ENCODE measurements at places on chromosomes 1 and 21.

GRCh38 chr1:225449774-225450173 is 21.9 kb upstream of the LBR start:
- no peak for DNase-seq
- no peaks in the 10 kb centered on the region for H3K36me3 ChIP-seq
- peak overlapping the region; percentile 88 for H3K27ac ChIP-seq
- H3K4me1 ChIP-seq: peaks cover 52% of the 10 kb centered on the region

- H3K27ac ChIP-seq: no peak overlapping the region
- no peak overlapping the region for H3K4me3 ChIP-seq
- H3K27me3 ChIP-seq: no peaks in the 10 kb centered on the region
- DNase-seq: peak; percentile 0
Observed at GRCh38 chr1:42761567-42761966, 5.3 kb downstream of the P3H1 start.

- no peaks in the 10 kb centered on the region for H3K4me1 ChIP-seq
- peaks cover 8% of the 10 kb centered on the region for H3K36me3 ChIP-seq
- no peak overlapping the region for H3K4me3 ChIP-seq
Observed at GRCh38 chr21:32587120-32587519, 1.8 kb upstream of the TCP10L start.

DNA sequence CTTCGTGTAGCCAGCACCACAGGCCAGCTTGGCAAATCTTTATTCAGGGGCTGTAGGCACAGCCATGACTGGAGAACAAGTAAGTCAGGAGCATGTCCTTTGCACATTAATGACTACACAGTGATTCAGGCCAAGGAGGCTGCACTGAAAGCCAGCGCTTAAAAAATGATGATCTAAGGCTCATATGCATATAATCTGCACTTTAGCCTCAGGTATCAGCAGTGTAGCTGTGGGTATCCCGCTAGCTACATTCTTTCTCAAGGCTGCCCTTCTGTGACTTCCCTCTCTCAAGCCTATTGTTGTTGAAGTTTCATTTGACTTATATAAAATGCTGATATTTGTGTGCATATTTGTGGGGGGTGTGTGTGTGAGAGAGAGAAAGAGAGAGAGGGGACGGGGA is 62.6 kb upstream of the RGL1 start:
- DNase-seq: no peak
- H3K4me3 ChIP-seq: no peak overlapping the region
- no peaks in the 10 kb centered on the region for H3K36me3 ChIP-seq
- no peak overlapping the region for H3K27ac ChIP-seq

GRCh38 chr1:228804640-228805413 is 69.5 kb downstream of the RHOU start:
- peaks cover 7% of the 10 kb centered on the region for H3K4me1 ChIP-seq
- H3K27me3 ChIP-seq: no peaks in the 10 kb centered on the region
- H3K27ac ChIP-seq: no peak overlapping the region
- H3K4me3 ChIP-seq: no peak overlapping the region
- H3K36me3 ChIP-seq: no peaks in the 10 kb centered on the region
- DNase-seq: peak; percentile 34

DNA sequence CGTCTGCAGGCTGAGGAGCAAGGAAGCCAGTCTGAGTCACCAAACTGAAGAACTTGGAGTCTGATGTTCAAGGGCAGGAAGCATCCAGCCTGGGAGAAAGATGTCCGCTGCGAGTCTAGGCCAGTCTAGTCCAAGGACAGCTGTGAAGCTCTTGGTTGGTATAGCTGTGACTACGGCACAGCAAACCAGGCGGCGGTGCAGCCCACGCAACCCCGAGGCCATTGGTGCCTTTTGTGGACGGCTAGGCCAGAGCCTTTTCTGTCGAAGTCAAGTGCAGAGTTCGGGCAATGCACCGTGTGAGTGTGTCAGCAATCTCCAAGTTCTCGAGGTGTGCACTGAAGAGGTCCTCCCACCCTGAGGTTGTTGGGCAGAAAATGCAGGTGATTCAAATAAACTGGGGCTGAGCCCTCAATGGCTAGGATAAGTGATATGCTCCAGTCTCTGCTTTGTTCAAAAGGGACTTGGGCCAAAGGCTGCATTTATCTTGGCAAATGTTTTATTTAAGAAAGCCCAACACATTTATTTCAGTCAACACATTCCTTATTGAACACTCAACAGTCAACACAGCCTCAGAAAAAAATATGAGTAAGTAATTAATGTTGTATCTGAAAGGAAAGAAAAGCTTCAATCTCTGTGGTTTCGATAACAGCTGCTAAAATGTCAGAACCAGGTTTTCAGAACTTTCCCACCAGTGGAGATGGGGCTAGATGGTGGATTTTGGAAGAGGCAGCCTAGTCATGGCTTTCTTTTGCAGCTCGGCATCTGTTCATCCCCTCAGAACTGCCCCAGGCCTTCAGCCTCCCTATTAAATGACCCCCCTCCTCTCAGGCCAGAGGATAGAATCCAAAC is 78.1 kb upstream of the COX20 start:
- H3K27ac ChIP-seq: peak overlapping the region; percentile 78
- H3K4me3 ChIP-seq: no peak overlapping the region
- no peaks in the 10 kb centered on the region for H3K36me3 ChIP-seq

DNA sequence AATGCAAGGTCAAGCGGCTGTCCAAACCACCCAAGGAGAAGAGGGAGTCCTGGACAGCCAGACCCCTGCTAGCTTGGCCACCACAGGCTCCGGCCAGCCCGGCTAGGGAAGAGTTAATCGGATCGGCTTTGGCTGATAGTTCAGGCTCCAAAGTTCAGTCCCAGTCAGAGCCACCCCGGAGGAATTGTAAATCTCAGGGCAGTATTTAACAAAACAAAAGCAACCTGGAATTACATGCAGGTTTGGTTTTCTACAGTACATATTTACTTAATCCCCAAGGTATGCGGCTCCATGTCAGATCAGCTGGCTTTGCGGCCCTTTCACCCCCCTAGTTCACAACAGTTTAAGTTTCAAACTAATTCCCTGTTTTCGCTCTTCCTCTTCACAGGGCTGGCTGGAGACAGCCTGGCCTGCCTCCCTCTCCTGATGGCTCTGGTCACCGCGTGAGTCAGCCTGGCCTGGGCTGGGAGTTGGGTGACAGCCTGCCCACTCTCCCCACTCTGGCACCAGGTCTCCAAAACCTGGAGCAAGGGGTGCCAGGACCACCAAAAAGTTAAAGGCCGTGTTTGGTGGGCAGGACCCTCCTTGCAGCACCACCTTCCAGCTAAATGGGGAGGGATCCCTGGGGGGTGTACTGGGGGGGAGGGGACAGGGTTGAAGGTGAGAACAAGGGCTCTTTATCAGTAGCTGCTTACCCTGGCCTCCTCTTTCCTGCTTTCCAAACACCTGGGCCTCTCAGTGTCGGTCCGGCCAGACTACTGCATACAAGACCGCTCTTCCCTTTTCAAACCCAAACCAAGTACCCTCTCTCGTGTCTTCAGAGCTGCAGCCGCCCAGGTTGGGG is 1.9 kb downstream of the DHRS3 start:
- H3K4me3 ChIP-seq: peak overlapping the region; percentile 80
- H3K4me1 ChIP-seq: peaks cover 79% of the 10 kb centered on the region
- peak overlapping the region; percentile 98 for H3K27ac ChIP-seq
- peak; percentile 89 for DNase-seq
- peaks cover 20% of the 10 kb centered on the region for H3K36me3 ChIP-seq
- H3K27me3 ChIP-seq: no peaks in the 10 kb centered on the region

DNA sequence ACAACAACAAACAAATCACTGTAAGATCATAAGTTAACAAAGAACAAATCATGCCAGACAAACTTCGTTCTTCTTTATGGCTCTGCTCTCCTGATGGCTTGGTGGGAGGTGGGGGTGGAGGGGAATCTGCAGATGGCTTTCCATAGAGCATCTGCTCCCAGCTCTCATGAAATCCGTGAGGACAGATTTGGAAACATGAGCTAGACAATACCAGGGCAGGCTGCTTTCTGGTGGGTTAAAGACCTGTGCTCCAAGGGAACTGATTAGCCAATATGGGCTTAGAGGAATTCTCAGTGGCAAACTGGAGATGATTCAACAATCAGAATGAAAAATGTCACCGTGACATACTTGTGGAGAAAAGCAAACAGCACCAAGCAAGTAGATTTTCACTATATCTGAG is 69.4 kb upstream of the TLR5 start:
- no peak for DNase-seq
- no peaks in the 10 kb centered on the region for H3K4me1 ChIP-seq
- no peaks in the 10 kb centered on the region for H3K27me3 ChIP-seq
- H3K4me3 ChIP-seq: no peak overlapping the region
- H3K36me3 ChIP-seq: no peaks in the 10 kb centered on the region
- H3K27ac ChIP-seq: no peak overlapping the region

DNA sequence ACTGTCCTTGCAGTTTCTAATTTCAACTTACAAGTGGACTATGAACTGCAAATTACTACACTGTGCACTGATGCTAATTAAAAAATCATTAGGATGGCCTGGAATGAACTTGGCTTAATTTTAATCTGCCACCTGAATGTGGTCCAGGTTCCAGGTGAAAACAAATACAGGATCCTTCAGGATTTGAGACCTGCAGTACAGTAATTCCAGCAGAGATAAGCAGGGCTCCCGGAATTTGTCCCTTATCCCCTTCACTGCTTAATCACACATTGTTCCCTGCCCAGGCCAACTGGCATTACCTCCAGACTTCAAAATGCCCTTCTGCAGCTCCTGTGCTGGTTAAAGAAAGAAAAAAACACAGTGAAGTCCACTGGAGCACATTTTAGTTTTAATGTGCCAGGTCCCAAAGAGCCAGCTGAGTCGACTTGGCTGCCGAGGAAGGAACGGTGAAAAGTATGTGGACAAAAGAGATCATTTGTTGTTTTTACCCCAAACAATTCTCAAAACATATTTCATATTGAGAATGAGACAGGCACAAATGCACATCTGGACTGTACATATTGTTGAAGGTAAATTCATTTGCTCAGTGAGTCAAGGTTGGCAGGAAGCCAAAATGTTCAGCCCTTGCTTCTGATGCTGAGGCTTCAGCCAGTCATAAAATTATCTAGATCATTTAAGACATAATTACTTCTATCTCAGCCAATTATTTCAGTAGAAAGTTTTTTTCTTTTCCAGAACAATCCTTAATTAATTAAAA is 28.3 kb downstream of the DEGS1 start:
- peak overlapping the region; percentile 55 for H3K27ac ChIP-seq
- H3K36me3 ChIP-seq: no peaks in the 10 kb centered on the region
- no peaks in the 10 kb centered on the region for H3K27me3 ChIP-seq
- DNase-seq: peak; percentile 90
- H3K4me3 ChIP-seq: no peak overlapping the region

GRCh38 chr1:60864722-60865121 is 217.6 kb upstream of the NFIA start:
- H3K36me3 ChIP-seq: no peaks in the 10 kb centered on the region
- H3K4me1 ChIP-seq: peaks cover 9% of the 10 kb centered on the region
- H3K4me3 ChIP-seq: no peak overlapping the region
- no peak for DNase-seq

GRCh38 chr1:33047839-33048305 is 11.2 kb upstream of the AK2 start:
- no peak for DNase-seq
- no peaks in the 10 kb centered on the region for H3K36me3 ChIP-seq
- no peak overlapping the region for H3K27ac ChIP-seq

DNA sequence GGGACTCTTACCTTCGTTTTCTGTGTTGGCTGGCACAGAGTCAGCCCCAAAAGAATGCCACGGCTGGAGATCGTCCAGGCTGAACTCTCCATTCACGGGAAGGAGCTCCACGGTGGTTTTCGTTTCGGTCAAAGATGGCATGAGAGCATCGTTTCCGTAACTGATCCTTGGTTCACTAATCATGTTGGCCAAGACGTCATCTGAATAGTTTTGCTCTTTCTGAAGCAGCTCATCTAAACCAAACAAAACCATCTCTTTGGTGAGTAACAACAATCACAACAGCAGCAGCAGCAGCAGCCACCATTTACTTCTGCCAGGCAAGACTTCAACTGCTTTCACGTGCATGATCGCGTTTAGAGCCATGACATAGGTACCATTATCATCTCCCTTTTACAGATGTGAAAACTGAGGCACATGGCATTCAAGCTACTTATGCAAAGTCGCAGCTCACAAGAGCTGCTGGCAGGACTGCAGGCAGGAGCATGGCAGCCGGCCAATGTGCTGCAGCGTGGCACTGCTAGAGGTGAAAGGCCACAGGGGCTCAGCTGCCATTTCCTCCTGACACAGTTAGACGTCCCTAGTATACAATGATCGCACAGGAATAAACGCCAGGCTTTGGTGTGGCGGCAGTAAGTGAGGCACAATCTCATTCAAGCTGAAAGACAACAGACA is 177.1 kb downstream of the GABPA start:
- no peak overlapping the region for H3K27ac ChIP-seq
- no peak overlapping the region for H3K4me3 ChIP-seq
- H3K4me1 ChIP-seq: peaks cover 38% of the 10 kb centered on the region
- H3K27me3 ChIP-seq: no peaks in the 10 kb centered on the region

GRCh38 chr21:38849776-38850175 is 44.0 kb downstream of the ETS2 start:
- H3K4me1 ChIP-seq: no peaks in the 10 kb centered on the region
- DNase-seq: no peak
- H3K27ac ChIP-seq: no peak overlapping the region
- H3K27me3 ChIP-seq: no peaks in the 10 kb centered on the region
- no peaks in the 10 kb centered on the region for H3K36me3 ChIP-seq

DNA sequence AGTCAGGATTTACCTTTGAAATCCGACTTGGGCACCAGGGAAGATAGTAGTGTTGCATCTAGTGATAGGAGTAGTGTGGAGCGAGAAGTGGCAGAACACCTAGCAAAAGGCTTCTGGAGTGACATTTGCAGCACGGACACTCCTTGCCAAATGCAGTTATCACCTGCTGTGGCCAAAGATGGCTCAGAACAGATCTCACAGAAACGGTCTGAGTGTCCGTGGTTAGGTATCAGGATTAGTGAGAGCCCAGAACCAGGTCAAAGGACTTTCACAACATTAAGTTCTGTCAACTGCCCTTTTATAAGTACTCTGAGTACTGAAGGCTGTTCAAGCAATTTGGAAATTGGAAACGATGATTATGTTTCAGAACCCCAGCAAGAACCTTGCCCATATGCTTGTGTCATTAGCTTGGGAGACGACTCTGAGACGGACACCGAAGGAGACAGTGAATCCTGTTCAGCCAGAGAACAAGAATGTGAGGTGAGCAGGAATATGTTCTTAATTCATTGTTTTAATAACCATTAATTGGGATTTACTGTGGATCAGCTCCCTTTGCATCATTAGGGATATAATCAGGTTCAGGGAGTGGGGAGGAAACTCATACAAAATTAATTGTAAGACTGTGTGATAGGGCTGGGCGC is 28.3 kb downstream of the BACH1 start:
- H3K36me3 ChIP-seq: peaks cover 11% of the 10 kb centered on the region
- H3K4me1 ChIP-seq: peaks cover 13% of the 10 kb centered on the region
- no peaks in the 10 kb centered on the region for H3K27me3 ChIP-seq
- H3K27ac ChIP-seq: no peak overlapping the region
- no peak for DNase-seq

Data from stomach (tissue), 19 donors.